Stimulated activated CD8-positive, alpha-beta memory T cell treated with anti-CD3 and anti-CD28 coated beads, Interleukin-7, amount 100 ng/mL, for 24 hours (primary cell): ENCODE measurements at places on chromosomes 7 and 10.

- no peak for DNase-seq
Measured at GRCh38 chr10:112356686-112357085, 17.2 kb upstream of the ACSL5 start.

DNA sequence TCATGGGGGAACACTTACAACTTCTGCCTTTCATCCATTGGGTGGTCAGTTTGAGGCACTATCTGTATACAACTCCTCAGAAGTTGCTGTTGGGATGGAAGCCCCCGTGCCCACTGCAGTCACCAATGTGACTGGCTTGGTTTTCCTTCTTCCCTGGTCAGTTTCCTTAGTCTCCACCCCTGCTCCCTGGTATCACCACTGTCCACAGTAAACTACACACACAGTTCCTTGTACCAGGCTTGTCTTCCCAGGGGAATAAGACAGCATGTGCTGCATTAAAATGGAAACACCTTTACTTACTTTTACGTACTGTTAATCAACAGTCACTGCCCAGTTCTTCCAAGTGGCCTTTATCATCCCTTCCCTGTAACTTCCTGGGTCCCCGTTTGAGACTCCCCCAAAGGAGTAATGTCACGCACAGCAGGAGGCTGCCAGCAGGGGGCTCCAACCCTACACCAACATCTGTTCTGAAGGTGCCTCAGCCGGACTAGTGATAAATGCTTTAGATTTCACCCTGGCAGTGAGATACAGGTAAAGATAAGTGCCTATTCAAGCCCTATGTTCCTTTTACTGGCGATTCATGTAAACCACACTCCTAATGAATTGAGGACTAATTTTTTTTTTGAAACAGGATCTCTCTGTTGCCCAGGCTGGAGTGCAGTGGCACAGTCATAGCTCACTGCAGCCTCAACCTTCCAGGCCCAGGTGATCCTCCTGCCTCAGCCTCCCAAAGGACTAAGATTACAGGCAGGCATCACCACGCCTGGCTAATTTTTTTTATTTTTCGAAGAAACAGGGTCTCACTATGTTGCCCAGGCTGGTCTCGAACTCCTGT, 45.3 kb upstream of the PIK3AP1 start:
- DNase-seq: peak; percentile 63

DNA sequence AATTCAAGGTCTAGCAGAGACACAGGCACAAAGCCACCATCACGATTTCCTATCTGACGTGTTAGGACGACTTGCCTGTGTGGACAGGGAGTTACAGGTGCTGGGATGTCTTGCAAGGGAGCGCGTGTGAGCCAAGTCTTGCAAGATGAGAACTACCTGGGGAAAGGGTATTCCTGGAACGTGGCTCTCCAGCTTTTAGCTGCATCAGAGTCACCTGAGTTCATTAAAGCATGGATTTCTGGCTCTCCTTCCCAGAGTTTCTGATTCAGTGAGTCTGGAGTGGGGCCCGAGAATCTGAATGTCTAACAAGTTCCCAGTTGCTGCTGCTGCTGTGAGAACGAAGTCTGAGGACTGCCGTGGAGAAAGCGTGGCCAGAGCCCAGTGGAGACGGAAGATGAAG, 30.0 kb upstream of the RNF32 start:
- DNase-seq: no peak

GRCh38 chr7:30247541-30248401, 36.6 kb upstream of the ZNRF2 start:
- no peak for DNase-seq

- DNase-seq: no peak
Measured at GRCh38 chr10:124308811-124309210, 109.9 kb downstream of the OAT start.

DNA sequence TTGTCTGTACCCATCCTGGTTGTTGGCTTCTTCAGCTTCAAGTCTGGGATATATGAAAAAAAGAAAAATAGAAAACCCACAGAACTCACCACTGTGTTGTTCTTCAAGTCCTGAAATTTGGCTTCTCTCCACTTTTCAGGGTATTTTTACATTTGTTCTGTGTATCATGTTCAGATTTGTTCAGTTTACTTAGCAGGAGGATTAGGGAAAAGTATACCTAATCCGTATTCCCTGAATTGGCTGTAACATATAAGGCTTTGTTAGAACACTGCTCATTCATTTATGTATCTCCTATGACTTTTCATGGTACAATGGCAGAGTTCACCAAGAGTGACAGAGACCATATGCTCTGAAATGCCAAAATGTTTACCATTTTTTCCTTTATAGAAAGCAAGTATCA, 146.9 kb downstream of the PTN start:
- no peak for DNase-seq

DNA sequence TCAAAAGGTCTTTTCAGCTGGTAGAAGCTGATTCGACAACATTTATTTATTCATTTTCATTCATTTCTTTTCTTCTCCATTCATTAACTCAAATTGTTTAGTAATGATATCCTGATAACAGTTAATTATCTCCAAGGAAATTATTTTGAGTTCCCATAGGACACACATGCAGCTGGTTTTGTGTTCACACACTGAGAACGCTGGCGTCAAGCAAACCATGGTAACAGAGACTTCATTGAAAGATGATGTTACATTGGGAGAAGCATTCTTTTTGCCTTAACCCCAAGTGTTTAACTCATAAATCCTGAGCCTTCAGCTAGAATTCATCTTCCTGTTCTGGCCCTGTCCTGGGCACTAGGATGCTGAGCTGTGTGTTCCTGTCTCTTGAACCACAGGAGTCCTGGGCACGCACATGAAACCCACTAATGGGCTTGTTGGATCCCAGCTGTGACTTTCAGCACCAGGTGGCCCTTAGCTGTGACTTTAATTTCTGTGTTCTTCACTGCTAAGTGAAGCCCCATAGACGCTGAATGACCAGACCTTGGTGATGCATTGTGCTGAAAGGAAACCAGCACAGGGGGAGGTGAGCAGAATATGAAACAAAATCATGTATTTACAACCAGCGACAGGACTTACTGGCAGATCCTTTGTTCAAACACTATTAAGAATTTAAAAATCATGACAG, 121.5 kb upstream of the PRSS58 start:
- DNase-seq: no peak

GRCh38 chr10:8044331-8044907, 10.1 kb upstream of the GATA3 start:
- DNase-seq: no peak

- DNase-seq: peak; percentile 42
Measured at GRCh38 chr7:140230516-140230860, 53.7 kb upstream of the KDM7A start.

DNA sequence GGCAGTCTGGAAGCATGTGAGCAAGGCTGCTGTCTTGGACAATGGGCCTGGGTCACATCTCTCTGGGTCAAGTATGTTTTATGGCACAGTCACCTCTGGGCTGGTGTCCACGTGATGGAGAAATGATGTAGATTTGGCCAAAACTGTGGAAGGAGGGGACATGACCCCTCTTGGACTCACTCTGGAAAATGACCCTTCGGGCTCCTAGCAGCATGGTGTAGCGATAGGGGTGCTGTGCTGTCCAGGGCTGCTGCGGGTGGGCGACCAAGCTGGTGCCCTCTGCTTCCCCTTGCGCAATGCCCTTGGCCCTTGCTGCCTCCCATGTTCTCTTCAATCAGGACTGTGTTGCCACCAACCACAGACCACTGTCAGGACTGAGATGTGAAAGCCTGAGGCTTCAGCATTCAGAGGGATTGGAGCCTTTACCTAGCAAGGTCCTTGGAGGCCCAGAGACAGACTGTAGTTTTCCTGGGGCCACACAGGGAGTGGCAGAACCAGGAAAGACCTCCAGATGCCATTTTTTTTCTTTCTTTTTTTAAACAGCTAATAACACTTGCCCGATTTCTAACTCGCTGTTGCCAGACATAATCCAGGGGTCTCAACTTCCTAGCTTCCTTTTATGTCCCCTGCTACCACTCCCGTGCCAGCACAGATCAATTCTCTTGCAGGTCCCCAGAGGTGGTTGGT, 6.1 kb downstream of the CYP26A1 start:
- DNase-seq: no peak

DNA sequence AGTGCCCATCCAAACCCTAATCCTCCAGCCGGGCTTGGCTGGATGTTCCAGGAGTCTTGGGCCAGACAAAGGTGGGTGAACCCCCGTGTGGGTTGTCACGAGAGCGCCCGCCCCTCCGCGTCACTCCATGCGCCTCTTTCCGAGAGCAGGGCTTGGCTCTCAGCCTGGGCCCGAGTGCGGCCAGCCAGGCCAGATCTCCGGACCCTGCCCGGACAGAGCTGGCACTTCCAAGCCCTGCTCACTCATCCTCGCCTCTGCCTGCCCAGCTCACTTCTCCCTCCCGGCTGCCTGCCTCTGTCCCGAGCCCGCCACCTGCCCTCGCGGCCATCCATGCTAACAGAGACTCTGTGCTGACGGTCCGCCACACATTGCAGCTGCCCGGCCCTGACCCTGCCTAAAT, 34.6 kb downstream of the AGAP3 start:
- no peak for DNase-seq

GRCh38 chr7:97307521-97308108, 190.1 kb downstream of the SDHAF3 start:
- no peak for DNase-seq
